Karpas-422 (cell line): ENCODE measurements at places on chromosomes 12 and 14.
A peak's percentile ranks its signal among the peaks of the same experiment; 100 is the strongest.

GRCh38 chr12:2119266-2119665, 66.5 kb downstream of the CACNA1C start:
- H3K36me3 ChIP-seq: no peaks in the 10 kb centered on the region
- no peak overlapping the region for H3K27ac ChIP-seq
- DNase-seq: no peak
- no peak overlapping the region for H3K4me3 ChIP-seq
- no peaks in the 10 kb centered on the region for H3K27me3 ChIP-seq

DNA sequence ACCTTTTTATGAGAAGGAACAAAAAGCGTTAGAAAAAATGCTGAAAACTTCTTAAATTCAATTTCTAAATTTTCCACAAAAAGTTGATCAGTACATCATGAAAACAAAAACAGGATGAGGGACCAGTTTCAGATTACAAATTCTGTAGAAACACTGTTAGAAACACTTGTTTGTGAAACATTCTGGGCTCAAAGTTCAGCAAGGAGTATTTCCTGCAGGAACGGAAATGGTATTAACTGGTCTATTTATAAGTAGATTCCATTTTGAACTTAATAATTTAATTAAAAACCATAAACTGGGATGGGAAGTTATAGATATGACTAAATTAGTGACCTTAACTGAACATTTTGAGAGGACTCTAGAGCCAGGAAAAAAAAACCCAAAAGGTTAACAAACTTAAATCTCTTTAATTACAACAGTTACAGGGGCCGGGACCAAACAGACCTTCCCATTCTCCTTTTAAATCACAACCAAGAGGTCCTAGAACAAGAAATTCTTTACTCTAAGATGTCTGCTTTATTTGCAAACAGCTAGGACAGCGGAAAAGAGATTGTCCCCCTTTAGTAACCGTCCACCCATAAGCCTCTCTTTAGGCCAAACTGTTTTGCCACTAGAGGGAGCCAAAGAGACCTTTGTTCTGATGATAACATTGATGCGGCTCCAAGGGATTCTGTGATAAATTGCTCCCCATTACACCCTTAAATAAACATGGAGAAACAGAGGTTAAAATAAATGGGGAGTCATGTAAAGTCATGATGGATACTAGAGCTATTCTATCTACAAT, 69.0 kb upstream of the RERGL start:
- no peak overlapping the region for H3K27ac ChIP-seq
- no peaks in the 10 kb centered on the region for H3K4me1 ChIP-seq
- peak; percentile 82 for DNase-seq
- no peaks in the 10 kb centered on the region for H3K36me3 ChIP-seq
- no peaks in the 10 kb centered on the region for H3K27me3 ChIP-seq
- H3K4me3 ChIP-seq: no peak overlapping the region

DNA sequence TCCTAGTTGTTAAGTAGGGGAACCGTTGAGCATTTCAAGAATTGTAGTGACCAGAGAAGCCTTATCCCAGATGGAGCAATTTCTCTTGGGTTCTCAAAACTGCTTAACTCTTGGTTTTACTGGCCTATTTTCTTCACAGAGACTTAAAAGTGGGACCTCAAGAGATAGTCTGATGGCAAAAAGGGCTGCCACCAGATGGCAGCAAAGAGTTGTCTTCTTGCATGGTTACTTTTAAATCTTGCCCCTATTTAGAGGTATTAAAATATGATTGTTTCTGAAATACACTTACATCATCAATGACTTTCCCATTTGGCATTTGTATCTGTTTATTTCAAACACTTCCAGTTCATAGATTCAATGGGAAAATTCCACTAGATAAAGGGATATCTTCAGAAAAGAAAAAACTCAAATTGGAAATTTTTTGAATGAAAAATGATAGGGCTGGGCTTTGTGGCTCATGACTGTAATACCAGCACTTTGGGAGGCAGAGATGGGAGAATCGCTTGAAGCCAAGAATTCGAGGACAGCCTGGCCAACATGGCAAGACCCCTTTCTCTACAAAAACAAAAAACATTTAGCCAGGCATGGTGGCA, 69.9 kb upstream of the CNTN1 start:
- no peak overlapping the region for H3K4me3 ChIP-seq
- no peaks in the 10 kb centered on the region for H3K4me1 ChIP-seq
- no peaks in the 10 kb centered on the region for H3K36me3 ChIP-seq
- no peaks in the 10 kb centered on the region for H3K27me3 ChIP-seq
- H3K27ac ChIP-seq: no peak overlapping the region

GRCh38 chr14:93959239-93960107, 16.9 kb downstream of the ASB2 start:
- peak; percentile 80 for DNase-seq
- no peaks in the 10 kb centered on the region for H3K36me3 ChIP-seq
- H3K4me3 ChIP-seq: no peak overlapping the region
- H3K4me1 ChIP-seq: peaks cover 34% of the 10 kb centered on the region
- no peak overlapping the region for H3K27ac ChIP-seq

DNA sequence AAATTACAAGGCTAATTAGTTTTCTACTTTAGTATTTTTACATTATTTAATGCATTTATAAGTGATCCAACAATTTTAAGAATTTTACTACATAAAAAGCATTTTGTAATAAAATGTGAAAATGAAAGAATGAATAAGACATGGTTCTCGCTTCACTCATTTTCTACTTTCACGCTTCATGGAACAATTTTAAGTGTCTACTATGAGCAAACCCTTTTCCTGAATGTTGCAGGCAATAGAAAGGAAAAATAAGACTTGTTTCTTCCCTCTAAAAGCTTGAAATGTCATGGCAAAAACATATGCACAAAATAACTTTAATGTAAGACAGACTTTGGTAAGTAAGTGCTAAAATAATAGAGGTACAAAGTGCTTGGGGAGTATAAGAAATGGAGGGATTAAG, 205.7 kb upstream of the HMGA2 start:
- H3K27ac ChIP-seq: no peak overlapping the region
- H3K4me1 ChIP-seq: no peaks in the 10 kb centered on the region
- H3K36me3 ChIP-seq: no peaks in the 10 kb centered on the region

- 0 out of 2 replicates have a peak, but pooled peaks cover 3% of the 10 kb centered on the region for H3K27me3 ChIP-seq
- no peaks in the 10 kb centered on the region for H3K4me1 ChIP-seq
- no peak for DNase-seq
- H3K27ac ChIP-seq: no peak overlapping the region
- no peaks in the 10 kb centered on the region for H3K36me3 ChIP-seq
Measured at GRCh38 chr12:120922279-120922678, 18.1 kb upstream of the SPPL3 start.
